Uterine smooth muscle cell (primary cell): ENCODE measurements at places on chromosomes 7 and 10. TPM values are rescaled to one million over a fixed set of nuclear protein-coding genes. Genes with fewer than 3 reads are reported as not detected.

BET1 gene
- total RNA-seq = 44.7 and 66.6 TPM in 2 replicates

CDK1 gene
- total RNA-seq = 29.4 and 98.9 TPM in 2 replicates

ANKMY2 gene
- 33.9 and 39.0 TPM in 2 replicates for total RNA-seq

C10orf105 gene
- under 0.01 TPM in 2 replicates for total RNA-seq

KCP gene
- 0.55 and 5.2 TPM in 2 replicates for total RNA-seq

UNC5B gene
- 11.2 and 51.4 TPM in 2 replicates for total RNA-seq
